ENCODE measurements at places on chromosomes 12 and 14.
A peak's percentile ranks its signal among the peaks of the same experiment; 100 is the strongest.

GRCh38 chr14:38623661-38624060 is 367.8 kb upstream of the CLEC14A start:
- no peak for DNase-seq

DNA sequence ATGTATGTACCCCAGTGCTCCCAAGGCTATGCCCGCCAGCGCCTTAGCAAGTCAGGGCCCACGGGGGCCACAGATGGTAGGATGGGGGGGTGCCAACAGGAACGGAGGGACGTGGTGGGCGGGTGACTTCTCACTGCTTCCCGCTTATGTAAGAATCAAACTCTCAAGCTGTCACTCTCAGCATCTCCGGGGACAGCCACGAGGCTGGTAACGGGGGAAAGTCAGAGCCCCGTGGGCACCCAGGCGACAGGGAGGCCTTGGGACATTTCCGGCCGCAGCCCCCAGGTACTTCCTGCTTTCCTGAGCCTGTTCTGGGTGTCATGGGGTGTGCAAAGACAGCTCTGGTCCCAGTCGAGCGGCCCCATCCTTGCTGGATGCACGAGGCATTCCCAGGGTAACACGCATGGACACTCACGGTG is 59.3 kb downstream of the TESC start:
- DNase-seq: peak; percentile 10

DNA sequence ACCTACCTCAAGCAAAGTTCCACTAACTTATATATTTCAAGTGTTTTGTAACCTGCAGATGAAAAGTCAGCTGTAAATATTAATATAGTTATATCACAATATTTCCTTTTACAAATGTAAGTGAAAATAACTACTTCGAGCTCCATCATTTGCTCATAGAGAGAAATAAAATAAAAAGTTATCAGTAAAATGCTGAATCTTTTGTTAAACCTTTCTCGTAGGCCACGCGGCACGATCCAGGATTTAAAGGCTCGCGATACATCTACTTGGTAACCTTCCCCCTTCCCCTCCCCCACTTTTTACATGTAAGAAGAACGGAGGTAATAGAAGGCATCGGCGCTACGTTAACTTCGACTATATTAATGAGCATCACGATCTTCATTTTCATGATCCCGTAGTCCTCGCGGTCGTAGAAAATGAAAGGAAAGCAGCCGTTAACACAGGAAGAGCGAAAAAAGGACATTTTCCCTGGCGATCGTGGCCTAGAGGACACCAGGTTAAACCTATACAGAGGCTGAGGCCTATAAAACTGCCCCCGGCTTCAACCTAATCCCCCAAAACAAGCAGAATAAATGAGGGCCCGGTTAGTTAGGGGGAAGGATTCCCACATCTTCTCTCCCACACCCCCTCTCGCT is 508 bp downstream of the HNRNPC start:
- DNase-seq: no peak

- DNase-seq: no peak
Measured at GRCh38 chr14:20179218-20179617, 11.5 kb upstream of the OR11G2 start.

DNA sequence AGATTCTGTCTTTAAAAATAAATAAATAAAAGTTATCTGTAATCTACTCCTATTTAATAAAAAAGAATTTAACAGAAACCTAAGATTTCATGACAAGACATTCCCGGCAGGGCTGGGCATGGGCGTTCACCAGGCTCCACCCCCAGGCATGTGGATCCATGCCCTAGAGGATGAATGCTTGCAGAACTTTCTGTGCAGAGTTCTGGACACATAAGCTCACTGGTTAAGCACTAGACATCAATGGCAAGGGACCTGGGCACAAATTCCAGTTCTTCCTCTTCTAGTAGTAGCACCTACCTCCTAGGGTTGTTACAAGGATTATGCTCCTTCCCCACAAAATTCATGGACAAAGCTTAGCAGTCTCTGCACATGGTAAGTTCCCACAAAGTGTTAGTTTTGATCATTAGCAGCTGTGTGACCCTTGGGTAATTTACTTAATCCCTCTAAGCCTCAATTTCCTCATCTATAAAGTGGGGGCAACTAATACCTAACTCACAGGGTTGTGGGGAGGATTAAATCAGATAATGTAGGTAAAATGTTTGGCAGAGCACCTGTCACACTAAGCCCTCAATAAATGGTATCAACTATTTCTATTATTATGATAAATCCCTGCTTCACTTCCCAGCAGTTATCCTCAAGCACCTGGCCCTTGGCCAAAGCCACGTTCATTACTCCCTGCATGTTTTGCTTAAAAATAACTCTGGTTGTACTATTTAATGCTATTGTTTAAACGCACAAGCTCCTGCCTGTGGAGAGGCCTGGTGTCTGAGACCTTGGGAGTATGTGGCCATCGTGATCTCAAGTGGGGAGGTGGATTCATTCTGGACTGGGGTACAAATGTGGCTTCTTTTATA is 9.8 kb downstream of the GALNT6 start:
- no peak for DNase-seq

DNA sequence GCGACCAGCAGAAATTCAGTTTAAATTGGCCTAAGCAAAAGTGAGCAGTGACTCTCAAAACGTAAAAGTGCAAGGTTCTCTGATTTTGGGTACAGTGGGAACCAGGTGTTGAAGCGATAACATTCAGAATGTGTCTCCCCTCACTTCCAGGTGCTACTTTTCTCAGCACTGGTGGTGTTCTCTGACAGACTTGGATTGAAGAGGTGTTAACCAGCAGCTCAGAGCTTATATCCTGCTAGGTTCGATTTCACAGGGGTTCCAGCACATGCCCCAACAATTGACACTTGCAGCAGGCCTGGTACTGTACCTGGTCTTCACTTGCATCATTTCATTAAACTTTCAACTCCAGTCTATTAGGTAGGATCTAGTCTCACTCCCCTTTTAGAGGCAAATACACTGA is 680.2 kb downstream of the VRK1 start:
- no peak for DNase-seq

DNA sequence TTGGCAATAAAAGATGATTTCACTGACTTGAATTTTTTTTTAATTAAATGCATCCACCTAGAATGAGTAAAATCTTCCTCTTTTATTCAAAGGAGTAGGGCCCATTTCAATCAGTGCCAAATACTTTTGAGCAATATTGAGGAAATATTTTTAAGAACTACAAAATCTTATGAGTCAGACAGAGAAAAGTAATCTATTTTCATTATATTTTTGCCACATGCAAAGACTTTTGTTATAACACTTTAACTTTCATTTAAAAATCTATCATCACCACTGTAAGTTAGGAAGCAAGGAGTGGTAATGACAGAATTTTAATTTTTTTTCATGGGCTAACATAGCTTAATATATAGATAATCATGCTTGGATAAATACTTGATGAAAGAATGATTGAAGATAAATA is 345.2 kb upstream of the KITLG start:
- no peak for DNase-seq

DNA sequence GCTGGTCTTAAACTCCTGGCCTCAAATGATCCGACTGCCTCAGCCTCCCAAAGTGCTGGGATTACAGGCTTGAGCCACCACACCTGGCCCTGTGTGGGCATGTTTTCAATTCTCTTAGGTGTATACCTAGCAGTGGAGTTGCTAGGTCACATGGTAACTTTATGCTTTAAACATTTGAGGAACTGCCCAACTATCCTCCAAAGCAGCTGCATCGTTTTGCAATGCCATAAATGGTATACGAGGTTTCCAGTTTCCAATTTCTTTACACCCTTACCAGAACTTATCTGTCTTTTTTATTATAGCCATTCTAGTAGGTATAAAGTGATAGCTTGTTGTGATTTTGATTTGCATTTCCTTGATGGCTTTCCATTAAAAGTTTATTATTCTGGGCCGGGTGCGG is 25.1 kb downstream of the RBMS2 start:
- DNase-seq: no peak

DNA sequence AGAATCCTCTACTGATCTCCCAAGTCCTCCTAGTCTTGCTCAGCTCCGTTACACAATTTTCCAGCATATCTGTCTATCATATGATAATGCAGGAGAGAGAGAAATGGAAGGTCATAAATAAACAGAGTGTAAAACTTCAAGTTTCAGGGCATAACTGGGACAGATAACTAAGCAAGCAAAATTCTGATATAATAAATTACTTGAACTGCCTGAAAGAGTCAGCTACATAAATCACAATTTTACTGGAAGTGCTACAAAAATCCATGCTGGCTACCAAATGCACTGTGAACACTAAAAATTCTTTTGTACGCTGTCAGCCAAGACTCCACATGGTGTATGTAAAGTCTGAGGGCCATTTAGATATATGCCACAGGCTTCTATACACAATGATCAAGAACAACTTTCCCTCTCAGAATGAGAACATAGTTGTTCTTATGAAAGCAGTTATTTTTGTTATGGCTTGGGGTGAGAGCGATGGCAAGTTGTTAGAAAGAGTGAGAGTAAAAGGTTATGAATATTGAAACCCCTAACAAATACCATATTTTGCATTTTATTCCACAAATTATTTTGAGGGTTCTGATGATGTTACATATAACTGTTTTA is 41.1 kb downstream of the GRIP1 start:
- no peak for DNase-seq

DNA sequence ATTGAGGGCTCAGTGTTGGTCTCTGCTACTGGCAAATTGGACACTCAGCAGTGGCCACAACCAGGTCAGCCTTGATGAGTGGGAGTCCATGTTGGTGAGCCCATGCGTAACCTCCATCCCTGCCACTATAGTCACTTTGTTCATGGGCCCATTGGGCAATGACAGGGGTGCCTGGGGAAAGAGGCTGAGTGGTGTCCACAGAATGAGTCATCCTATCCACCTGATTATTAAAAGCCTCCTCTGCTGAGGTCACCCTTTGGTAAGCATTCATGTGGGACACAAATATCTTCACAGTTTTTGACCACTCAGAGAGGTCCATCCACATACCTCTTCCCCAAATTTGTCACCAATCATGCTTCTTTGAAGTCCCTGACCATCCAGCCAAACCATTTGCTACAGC is 50.0 kb downstream of the FIGNL2 start:
- no peak for DNase-seq

- no peak for DNase-seq
Measured at GRCh38 chr12:103272949-103273348, 222.8 kb downstream of the C12orf42 start.

DNA sequence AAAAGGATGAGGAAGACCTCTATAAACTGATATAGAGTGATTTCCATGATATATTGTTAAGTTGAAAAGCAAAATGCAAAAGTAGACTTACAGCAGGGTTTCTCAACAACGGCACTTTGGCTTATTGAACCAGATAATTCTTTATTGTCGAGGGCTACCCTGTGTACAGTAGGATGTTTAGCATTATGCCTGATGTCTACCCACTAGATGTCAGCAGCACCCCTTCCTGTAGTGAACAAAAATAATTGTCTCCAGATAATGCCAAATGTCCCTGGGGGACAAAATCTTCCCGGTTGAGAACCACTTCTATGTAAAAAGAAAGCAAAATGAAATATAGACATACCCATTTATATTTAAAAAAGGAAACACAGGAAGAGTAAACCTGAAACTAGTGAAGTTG is 32.4 kb downstream of the ABCD2 start:
- no peak for DNase-seq

- no peak for DNase-seq
Measured at GRCh38 chr12:88897723-88898122, 317.5 kb upstream of the KITLG start.

DNA sequence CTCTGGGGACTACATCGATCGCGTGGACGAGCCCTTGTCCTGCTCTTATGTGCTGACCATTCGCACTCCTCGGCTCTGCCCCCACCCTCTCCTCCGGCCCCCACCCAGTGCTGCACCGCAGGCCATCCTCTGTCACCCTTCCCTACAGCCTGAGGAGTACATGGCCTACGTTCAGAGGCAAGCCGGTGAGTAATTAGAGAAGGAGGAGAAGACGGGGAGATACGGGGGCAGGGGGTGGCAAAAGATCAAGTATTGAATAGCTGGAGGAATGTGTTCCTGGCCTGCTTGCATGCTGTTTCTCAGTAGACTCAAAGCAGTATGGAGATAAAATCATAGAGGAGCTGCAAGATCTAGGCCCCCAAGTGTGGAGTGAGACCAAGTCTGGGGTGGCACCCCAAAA is 21.9 kb downstream of the OS9 start:
- DNase-seq: no peak

- DNase-seq: peak; percentile 90
Measured at GRCh38 chr12:118061011-118061872, at the start of gene WSB2. WSB2 (minus strand) TSS chr12:118061179; CDS start chr12:118061048, 131 bp downstream.

- no peak for DNase-seq
Measured at GRCh38 chr12:110936367-110937103, 16.2 kb upstream of the MYL2 start.

DNA sequence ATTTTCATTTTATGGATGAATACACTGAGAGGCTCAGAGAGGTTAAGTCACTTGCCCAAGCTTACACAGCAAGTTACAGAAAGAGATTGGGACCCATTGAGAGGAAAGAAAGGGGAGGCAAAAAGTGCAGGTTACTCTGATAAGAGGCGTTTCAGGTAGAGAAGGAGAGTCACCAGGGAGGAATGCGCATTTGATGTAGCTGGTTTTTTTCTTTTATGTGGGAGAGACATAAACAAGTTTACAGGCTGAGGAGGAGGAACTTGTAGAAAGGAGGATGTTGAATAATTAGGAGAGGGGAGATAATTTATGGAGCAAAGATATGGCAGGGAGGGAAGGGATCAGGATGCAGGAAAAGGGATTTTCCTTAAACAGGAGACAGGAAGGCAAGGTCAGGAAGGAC is 297.0 kb downstream of the PCNX1 start:
- DNase-seq: no peak

- DNase-seq: no peak
Measured at GRCh38 chr12:41277946-41278267, 89.8 kb downstream of the PDZRN4 start.

DNA sequence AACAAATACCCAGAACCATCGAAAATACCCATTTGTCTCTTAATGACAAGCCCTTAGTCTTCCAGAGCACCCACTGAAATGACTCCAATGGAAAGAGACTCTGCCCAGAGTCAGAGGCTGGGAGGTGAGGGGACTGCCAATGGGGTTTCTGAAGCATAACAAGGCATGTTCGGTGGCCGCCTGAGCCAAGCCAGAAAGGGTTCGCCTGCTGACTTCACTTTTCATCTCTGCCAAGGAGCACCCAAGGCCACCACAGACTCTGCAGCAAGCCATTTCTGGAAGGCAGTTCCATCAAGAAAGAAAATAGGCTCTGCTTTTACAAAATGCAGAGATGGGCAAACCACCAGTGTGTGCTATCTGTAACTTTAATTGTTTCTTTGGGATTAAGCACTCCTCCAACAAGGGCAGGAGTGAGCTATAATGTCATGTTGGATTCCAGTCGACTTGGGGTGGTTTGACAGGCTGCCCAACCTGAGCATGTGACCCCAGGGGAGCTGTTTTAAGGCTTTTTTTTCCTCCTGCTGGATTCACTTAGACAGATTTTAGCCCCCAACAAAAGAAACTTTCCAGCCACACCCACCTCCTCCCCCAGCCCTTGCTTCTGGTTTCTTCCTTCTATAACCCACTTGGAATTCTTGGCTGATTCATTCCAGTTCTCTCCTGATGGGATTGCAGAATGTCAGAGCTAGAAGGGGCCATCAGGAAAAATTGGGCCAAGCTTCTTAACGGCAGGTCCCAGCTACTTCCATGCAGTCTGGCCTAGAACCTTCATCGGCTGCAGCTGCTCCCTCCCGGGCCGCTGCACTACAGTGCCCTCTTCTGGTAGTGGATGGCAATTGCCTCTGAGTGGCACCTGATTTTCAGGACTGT is 24.1 kb downstream of the CKAP4 start:
- DNase-seq: peak; percentile 73

GRCh38 chr14:90319173-90319572 is 12.6 kb downstream of the NRDE2 start:
- DNase-seq: no peak

GRCh38 chr12:54429014-54429471 is 10.0 kb upstream of the ITGA5 start:
- no peak for DNase-seq
